ENCODE measurements at places on chromosomes 4 and X.

- no peak for DNase-seq
Measured at GRCh38 chr4:121370729-121371325, 10.0 kb downstream of the QRFPR start.

DNA sequence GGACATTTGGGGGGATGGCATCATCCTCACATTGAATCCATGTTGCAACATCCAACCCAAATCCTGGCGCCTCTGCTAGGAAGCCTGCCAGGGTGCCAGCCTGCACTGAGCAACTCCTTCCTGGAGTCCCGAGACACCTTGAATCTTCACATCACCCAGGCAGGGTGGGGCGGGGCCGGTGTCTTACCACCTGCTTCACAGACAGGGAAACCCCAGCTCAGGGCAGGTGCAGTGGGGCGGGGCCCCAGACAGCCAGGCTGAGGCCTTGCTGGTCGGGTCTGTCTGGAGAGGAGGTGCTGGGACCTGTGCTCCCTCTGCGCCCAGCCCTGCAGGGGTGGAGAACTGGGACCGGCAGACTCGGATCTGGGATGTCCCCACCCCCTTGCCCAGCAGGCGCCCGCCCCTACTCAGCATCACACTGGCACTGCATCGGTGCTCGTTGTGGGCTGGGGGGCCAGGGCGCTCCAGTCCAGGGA is 31.5 kb upstream of the HTRA3 start:
- DNase-seq: no peak

DNA sequence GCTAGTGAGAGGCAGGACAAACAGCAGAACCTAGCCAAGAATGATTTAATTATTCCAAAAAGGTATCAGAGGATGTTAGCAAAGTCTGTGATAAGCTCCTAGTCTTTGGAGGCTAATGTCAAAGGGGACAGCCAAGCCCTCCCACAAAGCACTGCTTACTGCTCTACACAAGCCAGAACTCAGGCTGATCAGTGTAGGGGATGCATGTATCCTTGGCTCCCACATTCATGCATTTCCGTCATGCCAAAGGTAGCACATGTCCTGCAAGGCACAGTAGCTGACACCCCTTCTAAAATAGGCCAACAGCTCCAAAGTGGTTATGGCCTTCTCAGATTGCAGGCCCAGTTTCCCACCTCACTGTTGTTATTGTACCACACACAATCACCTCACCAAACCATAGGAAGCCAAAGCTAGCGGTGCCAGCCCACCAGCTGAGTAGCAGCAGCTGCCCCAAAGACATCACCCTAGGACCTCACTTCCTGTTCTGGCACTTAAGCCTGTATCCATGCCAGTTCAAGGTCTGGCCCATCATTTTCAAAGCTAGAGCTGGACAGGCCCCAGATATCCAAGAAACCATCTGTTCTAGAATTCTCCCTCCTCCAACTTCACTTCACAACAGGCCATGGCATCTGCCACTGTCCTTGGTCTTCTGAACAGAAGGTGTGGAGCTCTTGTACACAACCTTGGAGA is 40.9 kb downstream of the TSPAN5 start:
- DNase-seq: no peak

DNA sequence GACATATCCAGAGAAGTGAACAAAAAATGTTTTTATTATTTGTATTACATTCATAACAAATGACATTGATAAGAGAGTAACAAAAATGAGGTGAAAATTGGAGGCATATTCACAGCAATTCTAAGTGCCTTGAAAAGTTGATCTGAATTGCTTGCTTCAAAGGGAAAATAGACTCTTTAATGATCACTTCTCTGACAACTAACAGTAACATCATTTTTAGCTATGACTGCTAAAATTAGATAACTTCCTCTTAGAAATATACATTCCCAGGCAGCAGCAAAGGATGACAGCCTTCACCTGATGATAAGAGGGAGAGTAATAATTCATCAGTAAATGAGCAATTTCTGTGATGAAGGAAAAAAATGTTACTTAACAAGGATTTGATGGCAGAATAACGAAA is 472.5 kb downstream of the PCDH10 start:
- DNase-seq: no peak

- no peak for DNase-seq
Measured at GRCh38 chr4:112979881-112980421, 69.5 kb upstream of the ANK2 start.

Measured in effector CD8-positive, alpha-beta T cell (primary cell).